Putamen (tissue), 1 donor: ENCODE measurements at places on chromosomes 2 and 18.
A peak's percentile ranks its signal among the peaks of the same experiment; 100 is the strongest.

- no peak for DNase-seq
Observed at GRCh38 chr18:79786304-79786703, 11.4 kb upstream of the KCNG2 start.

- DNase-seq, result no peak
Observed at GRCh38 chr2:165109915-165110314, 93.9 kb downstream of the SCN3A start.

DNA sequence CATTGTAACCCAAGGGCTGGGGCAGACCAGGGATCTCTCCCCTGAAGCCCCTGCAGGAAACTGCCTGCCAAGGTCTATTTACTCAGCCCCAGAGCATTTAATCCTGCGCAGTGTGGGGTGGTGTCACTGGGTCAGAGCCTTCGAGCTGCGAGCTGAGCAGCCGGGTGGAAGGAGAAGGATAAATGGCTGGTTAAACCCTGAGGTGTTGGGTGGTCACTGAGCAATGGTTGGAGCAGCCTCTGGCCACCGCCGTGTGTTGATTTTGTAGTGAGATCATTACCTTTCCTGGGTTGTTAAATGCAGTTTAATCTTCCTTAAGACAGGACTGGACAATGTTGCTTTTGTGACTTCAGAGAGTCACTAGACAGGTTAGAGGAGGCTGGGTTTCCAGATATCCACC, 98.1 kb downstream of the SETBP1 start:
- no peak for DNase-seq

DNA sequence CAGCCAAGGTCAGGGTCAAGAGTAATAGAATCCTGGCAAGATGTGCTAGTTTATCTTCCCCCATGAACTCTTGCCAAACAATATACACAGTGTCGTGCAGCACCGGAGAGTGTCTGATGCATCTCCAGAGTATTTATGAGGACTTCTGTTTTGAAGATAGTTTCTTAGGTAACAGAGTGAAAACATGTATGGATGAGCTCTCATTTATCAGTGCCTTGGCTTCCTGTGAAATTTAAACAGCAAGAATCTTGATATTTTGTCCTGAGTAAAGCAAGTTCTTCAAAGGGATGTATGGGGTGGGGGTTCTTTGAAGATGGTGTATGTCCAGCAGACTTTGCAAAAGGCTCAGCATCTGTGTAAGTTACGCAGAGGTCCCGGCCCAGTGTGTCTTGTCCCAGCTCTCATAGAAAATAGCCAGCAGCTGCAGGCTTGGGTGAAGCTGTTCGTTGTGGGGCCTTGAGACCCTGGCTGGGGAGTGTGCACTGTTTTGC, 361.0 kb upstream of the NT5C1B start:
- DNase-seq, result no peak

GRCh38 chr2:157497638-157498314, 53.9 kb upstream of the CYTIP start:
- peak; percentile 42 for DNase-seq

DNA sequence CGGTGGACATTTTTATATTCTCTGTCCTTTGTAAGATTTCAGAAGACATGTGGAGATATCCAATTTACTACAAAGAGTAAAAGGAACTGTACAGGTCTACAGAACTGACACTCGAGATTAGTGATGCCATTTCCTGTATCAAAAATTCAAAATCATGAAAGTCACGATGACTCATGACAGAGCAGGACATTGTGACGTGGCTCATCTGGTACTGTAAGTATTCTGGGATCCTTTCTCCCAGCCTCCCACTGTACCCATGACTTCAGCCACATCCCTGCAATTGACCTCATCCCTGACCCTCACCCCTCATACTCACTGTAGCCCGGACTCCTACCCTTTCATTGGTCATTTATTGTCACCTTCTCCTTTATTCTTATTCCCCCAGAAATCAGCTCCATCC, 736.5 kb downstream of the EPHA4 start:
- DNase-seq, result no peak

GRCh38 chr2:111627256-111627655, 256.7 kb downstream of the ANAPC1 start:
- no peak for DNase-seq

DNA sequence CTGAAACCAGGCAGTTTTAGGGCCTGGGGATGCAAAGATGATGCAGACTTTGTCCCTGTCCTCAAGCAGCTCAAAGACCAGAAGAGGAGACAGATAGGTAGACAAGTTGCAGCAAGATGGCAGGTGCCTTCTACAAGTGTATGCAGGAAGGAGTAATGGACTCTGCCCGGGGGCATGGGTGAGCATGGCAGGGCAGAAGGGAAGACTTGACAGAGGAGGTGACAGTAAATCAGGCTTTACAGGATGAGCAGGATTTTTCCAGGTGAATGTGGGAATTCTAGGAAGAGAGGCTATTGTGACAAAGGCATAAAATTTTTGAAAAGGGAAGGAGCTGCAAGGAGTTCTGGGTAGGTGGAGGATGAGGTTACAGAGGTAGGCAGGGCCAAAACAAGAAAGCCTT, 4.7 kb downstream of the EFEMP1 start:
- DNase-seq, result no peak

GRCh38 chr2:144390424-144391020, 129.4 kb downstream of the ZEB2 start:
- no peak for DNase-seq
